ENCODE measurements at places on chromosomes 2 and 18.

DNA sequence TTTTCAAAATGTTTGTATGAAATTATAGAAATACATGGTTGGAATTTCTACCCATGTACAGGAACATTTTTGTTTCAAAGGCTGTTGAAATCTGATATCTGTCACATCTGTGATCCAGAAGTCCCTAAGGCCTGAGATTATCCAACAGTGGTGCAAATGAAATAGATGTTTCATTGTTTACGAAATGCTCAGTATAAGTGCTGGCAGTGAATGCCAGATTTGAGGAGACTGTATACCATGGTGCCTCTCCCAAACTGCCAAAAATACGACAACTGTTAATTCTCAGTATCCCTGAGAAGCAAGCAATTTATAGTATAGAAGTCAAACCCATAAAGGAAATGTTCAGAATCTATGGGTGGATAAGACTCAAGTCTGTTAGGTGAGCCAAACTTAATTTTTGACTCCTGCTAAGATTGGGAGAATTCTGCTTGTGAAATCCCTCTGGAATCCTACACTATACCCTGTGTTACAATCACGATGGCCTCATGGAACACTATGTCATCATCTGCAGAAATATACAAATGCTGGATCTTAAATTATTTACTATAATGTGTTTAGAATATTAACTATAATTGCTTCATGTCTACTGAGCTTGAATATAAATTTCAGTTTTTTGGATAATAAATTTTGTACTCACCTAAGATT, 71.2 kb upstream of the DOCK10 start:
- DNase-seq = no peak

- DNase-seq = no peak
These were observed 21.4 kb upstream of the CNOT11 start for GRCh38 chr2:101231240-101231639.

DNA sequence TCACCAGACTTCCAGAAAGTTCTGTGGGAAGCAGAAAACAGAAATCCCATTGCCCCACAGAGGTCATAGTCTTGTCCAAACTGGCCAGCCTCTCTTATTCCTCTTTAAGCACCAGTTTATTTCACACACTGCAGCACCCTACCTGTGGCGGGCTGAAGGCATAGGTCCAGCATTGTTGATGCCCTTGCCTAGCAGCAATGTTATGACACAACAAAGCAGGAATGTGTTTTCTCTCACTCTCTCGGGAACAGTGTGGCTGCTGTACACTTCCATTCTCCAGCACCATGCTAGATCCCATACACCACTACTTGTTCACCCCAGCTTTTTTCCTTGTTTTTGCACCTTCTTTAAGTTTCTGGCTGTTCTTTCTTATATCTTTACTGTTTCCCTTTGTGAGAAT, 181.6 kb downstream of the DNAH6 start:
- no peak for DNase-seq

DNA sequence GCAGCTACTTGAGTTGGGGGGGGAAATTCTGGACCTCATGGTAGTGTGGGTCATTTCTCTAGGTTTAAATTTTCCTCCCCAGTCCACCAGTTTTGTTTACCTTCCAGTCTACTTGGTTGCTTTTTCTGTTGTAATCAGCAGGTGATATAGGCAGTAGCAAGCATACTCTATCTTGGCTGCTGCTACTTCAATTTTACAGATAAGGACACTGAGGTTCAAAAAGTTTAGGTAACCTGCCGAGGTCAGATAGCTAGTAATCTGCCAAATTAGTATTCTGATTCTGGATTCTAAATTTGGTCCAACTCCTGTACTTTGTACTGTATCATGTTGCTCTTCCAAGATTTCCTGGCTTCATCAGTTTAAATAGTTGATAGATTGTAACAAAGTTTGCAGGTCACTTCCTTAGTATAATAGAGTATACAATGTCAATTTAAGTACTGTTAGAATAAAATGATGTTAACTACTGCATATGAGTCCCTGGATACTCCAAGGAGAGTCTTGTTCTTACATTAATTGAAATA, 34.7 kb downstream of the ANTXR1 start:
- DNase-seq = no peak

DNA sequence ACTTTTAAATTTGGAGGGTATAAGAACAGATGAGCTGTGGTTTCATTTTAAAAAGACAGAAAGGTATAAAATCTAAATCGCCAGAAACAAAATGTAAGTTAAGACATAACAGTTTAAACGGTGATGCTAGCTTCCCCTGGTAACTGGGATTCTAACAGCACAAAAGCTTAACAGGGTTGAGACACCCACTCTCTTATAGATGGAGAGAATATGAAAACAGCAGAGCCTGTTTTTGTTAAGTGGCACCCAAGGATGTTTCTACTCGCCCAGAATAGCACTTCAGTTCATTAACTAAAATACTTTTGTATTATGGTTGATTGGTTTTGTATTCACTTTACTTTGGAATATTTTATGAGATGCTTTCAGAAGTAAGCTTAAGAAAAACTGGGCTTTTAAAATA, 151.9 kb upstream of the RND3 start:
- DNase-seq = no peak

GRCh38 chr2:44100351-44100750, 68.3 kb upstream of the PPM1B start:
- DNase-seq = no peak

GRCh38 chr18:40011201-40011600, 1943.8 kb upstream of the PIK3C3 start:
- no peak for DNase-seq

DNA sequence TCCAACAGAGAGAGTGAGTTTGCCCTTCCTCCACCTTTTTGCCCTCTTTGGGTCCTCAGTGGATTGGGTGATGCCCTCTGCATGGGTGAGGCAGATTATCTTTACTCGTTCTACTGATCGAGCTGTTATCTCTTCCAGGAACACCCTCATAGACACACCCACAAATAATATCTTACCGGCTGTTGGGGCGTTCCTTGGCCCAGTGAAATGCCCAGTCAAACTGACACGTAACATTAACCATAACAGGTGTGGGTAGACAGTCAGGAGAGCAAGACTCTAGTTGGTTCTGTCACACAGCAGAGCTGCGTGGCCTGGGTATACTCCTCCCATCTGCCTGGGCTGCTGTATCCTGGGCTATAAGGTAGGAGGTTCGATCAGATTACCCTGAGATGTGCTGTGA, 144.1 kb downstream of the AGAP1 start:
- no peak for DNase-seq

DNA sequence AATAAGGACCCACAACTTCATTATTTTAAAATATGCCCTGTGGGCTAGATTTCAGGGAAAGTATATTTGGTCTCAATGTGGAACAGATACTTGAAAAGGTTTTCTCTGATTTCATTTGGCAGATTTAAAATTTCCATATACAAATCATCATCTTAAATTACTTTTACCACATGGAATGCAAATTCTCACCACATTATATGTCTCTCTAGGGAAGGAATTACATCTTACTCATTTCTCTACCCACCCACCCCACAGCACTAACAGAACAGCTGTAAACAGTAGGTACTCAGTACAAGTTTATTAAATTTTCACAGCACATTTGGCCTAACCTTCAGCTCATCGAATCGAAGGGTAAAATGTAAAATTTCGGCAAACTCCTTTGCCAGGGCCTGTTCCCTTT, 104.0 kb downstream of the CYRIA start:
- DNase-seq = no peak

DNA sequence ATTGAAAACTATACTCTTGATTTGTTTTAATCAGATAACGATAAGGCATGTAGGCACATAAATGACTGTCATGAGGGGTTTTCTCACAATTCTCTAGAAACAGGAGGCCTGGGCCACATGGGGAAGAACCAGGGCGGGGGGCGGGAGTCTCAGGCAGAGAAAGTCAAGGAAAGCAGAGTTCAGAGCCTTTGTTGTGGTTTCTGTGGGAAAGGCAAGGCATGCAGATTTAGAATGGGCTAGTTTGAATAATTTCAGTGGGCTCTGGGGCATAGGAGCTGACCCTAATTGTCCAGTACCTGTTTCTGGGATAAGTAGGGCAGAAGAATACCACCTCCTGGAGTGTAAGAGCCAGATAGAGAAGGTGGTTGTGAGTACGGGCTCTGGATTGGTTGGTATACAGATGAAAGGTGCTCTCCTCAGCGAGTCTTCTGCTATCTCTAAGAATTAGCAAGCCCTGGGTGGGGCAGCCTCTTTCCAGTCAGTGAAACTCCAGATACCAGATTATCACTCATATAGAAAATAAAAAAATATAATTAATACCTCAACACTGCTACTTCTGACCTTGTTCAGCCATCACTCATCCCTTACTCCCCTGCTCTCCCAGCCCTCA, 41.5 kb upstream of the CYRIA start:
- DNase-seq = no peak

- DNase-seq = peak; percentile 22
These were observed 73.7 kb upstream of the DNAJC10 start for GRCh38 chr2:182642328-182642727.

Data from GM06990 (cell line).